Activated T-helper 1 cell treated with anti-CD3 and anti-CD28 coated beads, Interleukin-2, amount 50 U/mL, for 16 hours (primary cell): ENCODE measurements at places on chromosomes 6 and 20.

DNA sequence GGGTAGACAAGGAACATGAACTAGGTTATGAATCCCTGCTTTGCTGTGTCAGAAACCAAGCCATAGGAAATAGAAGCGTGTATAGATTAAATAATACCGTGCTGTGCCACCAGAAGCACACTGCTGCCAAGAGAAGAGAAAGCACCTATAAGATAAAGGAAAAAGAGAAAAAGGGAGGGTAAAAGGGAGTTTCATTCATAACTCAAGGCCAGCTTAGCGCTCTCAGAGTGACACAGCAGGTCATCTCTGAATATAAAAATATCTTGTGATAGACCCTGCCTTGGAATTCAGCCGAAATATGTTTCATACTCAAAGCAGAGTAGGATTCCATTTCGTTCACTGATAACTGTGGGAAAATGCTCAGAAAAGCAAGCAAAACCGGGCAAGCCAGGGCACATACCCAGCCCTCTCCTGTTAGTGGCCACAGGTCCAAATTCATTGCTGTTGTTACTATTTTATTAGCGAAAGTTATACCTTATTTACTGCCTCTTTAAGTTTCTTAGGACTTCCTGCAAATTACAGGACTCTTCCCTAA, 8.7 kb downstream of the JAG1 start:
- no peak for DNase-seq

DNA sequence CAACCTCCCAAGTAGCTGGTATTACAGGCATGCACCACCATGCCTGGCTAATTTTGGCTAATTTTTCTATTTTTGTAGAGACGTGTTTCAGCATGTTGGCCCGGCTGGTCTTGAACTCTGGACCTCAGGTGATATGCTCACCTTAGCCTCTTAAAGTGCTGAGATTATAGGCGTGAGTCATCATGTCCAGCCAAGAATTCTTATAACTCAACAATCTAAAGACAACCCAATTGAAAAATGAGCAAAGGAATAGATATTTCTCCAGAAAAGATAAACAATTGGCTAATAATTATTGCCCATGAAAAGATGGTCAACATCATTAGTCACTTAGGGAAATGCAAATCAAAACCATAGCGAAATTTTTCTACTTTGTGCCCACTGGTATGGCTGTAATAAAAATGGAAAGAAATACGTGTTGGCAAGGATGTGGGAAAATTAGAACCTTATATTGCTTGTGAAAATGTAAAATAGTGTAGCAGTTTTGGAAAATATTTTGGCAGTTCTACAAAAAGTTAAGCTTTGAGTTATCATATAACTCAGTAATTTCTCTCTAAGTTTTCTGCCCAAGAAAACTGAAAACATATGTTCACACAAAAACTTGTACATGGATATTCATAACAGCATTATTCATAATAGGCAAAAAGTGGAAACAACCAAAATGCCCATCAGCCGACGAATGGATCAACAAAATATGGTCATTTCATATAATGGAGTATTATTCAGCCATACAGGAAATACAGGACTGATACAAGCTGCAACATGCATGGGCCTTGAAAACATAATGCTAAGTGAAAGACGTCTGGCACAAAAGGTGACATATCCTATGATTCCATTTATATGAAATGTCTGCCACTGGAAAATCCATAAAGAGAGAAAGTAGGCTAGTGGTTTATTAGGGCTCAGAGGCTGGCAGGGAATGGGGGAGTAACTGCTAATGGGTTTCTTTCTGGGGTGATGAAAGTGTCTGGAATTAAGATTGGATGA, 87.8 kb downstream of the UTRN start:
- no peak for DNase-seq

- no peak for DNase-seq
Measured at GRCh38 chr6:119791736-119792135, 442.2 kb upstream of the MAN1A1 start.

DNA sequence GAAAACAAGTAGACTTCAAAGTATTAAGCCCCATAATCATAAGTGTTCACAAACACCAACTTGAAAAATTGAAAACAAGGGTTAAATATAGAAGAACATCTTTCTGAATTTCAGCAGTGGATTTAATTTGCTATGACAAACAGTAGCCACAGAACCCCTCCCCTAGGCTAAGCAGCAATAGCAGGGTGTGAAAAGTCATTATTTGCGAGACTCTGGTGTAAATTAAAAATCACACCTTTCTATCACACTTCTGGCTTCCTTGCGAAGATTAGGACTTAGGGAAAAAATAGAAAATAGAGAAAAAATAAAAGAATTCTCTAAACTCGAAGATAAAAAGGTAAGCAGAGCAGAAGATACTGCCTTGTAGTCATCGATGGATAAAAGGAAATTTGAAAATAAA, 6.1 kb downstream of the SAMD3 start:
- no peak for DNase-seq

- DNase-seq, result no peak
Measured at GRCh38 chr6:157904999-157905398, 76.7 kb upstream of the SYNJ2 start.

GRCh38 chr20:33490023-33490933, at the start of gene CBFA2T2:
CBFA2T2 (plus strand) TSS chr20:33490096; CDS start chr20:33490268, 172 bp downstream.
- no peak for DNase-seq

DNA sequence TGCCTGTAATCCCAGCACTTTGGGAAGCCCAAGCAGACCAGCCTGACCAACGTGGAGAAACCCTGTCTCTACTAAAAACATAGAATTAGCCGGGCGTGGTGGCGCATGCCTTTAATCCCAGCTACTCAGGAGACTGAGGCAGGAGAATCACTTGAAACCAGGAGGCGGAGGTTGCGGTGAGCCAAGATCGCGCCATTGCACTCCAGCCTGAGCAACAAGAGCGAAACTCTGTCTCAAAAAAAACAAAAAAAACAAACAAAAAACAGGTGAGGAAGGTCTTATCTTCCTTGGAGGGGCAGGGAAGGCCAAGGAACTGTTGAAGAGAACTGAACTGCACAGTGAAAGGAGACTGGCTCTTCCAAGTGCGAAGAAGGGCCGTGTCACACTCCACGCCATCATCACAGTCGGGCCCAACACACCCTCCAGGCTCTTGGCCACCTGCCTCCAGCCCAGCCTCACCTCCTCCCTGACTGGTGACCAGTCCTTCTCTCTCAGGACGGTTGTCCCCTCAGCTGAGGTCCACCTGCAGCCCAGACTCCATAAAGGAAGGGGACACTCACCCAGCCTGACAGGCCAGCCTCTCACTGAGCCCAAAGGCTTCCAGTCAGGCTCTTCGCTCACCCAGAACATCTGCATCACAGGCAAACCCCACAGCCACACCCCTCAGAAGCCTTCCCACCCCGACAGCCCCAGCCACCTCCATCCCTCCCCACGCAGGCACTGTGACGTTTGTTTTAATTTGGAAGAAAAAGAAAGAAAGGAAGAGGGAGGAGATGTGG, 4.1 kb downstream of the ZC3H12D start:
- no peak for DNase-seq

DNA sequence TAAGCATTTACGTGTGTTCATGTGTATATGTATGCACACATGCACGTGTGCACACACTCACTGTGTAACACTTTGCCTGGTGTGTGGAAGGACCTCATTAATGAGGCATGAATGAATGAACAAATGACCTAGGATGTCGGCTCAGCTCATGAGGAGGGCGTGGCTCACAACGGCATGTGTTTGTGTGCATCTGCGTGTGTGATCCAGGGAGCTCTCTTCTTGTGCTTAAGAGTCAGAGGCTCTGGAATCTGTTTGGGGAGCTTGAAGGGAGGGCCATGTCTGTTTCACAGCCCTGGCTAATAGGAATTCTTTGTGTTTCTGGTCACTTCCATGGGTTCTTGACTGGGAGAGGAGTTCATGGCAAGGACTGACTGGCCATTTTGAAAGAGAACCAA, 32.7 kb downstream of the TOX2 start:
- no peak for DNase-seq

DNA sequence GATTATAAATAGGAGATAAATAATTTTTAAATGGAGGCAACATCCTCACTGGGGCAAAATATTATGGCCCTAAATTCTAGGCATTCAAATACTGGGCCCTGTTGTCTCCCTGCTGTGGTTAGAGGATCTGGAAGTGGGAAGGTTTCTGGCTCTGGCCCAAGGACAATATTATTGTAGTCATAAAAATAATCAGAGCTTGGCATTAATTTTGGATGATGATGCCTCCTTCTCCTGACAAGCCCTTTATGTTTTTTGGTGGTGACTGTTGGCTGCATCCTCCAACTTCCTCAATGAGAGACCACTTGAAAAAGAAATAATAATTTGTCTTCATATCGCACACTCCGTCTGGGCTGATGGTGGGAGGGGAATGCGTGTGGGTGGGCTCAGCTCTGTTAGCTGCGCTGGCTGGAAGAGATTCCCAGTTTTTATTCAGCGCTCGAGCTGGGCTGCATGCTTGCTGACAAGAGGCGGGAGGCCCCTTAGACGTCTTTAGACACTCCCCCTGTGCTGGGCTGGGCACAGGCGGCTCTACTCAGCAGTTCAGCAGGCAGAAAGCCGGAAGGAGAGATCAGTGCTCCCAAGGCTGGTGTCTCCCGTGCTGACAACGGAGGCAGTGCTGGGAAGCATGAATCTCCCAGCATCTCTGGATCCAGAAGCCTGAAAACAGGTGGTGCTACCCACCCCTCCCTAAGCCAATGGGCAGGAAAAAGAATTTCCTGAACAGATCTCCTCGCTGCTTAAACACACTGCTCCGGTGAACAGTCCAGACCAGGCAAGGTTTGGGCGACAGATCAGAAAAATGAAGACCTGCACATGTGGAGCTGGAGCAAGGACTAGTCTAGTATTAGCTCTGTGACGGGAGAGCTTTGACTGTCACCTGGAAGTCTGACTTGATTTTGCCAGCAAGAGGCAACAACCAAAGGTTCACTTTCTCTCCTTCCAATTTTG, 97.7 kb downstream of the SYCP2 start:
- DNase-seq, result no peak

GRCh38 chr6:138161338-138162110, at the start of gene ARFGEF3:
ARFGEF3 (plus strand) TSS chr6:138161939; CDS start chr6:138162087, 148 bp downstream.
- no peak for DNase-seq

GRCh38 chr6:101544286-101544685, 150.8 kb downstream of the GRIK2 start:
- no peak for DNase-seq

DNA sequence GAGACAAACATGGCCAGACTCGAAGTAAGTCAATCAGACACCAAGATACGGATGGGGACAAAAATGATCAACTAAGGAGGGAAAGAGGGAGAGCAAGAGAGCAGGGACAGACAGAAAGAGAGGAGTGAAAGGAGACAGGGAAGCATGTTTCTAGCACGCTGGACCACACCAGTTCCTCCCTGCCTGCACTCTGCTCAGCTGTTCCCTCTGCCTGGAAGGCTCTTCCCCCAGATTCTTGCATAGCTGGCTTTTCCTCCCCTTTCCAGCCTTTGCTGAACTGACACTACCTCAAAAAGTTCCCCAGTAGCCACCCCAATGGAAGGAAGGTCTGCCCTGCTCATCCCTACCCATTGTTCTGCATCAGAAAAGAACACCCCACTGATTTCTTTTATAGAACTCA, 185.9 kb downstream of the MAFB start:
- DNase-seq, result no peak

DNA sequence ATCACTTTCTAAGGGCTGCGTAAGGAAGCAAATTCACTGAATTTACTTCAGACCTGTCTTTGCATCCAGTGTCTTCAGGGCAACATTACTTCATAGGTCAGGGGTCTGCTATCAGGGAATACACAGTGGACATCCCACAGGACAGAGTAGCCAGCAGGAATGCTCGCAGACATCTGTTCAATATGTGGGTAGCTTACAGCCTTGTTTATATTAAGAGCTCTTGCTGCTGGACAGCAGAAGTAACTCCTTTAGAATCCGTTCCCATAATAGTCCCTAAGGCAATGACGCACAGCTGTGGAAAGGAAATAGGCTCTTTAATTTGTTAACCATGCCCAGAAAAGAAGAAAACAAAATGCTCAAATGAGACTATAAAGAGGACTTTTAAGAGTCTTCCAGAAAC, 198.7 kb downstream of the MOXD1 start:
- DNase-seq, result no peak

DNA sequence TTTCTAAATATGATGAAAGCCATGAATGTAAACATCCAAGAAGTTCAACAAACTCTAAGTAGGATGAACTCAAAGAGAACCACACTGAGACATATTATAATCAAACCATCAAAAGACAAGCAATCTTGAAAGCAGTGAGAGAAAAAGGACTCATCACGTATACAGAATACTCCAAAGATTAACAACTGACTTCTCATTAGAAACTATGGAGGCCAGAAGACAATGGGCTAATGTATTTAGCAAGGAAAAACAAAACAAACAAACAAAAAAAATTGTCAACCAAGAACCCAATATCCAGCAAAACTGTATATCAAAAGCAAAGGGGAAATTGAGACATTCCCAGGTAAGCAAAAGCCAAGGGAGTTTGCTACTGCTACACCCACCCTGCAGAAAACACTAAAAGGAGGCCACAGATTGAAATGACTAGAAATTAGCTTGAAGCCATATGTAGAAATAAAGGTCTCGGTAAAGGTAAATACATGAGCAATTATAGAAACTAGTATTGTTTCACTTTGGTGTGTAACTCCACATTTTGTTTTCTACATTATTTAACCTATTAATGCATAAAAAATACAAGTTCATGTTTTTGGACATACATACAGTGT, 301.1 kb upstream of the QKI start:
- DNase-seq, result no peak

- DNase-seq, result no peak
Measured at GRCh38 chr20:478949-479429, 16.7 kb upstream of the TBC1D20 start.

DNA sequence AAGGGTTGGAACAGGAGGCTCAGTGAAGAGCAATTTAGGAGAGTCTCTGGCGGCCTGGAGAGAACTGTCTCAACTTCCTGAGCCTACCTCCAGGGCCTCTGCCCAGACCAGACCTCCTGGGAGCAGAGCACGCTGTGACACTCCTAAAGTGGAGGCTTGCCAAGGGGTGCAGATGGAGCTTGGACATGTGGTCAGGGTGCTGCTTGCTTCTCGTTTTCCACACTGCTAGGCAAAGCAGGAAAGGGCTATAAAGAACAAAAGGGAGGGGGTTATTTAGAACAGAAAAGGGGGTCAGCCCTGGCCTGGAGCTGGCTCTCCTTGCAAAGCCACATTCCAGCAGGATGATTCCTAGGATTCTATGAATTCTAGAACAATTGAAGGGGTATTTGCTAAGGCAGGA, 145.7 kb upstream of the GGTLC1 start:
- DNase-seq, result no peak

DNA sequence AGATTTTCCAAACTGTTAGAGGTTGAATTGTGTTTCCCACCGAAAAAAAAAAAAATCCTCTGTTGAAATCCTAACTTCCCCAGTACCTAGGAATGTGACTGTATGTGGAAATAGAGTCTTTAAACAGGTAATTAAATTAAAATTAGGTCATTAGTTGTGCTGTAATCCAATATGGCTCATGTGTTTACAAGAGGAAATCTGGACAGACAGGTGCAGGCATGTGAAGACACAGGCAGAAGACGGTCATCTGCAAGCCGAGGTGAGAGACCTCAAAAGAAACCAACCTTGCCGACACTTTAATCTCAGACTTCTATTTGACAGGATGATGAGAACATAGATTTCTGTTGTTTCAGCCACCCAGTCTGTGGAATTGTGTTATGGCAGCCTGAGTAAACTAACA, 28.6 kb upstream of the EZR start:
- DNase-seq, result no peak

GRCh38 chr6:163916315-163917081, 502.0 kb downstream of the QKI start:
- no peak for DNase-seq
